Activated effector memory CD4-positive, alpha-beta T cell treated with anti-CD3 and anti-CD28 coated beads, Interleukin-2, amount 50 U/mL, for 16 hours (primary cell): ENCODE measurements at places on chromosomes 2 and 18.

DNA sequence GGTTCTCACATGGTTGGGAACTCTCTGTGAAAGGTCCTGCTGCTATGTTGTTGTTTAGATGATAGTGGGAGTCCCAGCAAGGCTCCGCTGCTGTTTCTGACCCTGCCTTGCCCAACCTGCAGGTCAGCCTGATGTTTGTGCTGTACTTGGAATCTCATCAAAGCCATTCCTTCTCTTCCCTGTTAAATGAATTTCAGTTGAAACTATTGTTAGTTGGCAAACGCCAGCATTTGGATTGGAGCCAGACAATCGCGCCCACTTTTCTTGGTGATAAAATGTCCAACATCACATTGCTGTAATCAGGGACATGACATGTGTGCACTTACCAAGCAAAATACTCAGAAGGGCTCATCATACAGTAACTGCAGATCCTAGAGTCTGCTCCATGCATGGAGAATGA lies 12.8 kb upstream of the TWSG1 start:
- no peak for DNase-seq

DNA sequence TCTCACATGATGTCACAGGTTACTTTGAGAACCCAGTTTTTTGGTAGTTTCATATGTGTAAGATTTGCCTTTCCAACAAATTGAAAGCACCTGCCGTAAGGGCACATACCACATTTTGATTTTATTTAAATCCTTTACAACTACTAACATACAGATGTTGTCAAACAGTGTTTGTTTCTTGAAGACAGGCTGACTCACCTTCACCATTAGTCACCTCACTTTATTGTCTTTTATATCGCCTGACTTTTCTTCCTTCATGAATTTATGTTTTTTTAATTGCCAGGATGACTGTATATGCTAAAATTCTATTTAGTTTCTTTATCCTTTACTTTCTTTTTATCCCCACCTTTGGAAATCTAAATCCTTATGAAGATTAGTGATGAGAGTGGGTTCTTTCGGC lies 886.7 kb downstream of the SUCLG1 start:
- DNase-seq, result no peak

- no peak for DNase-seq
These were observed 579.5 kb downstream of the MBD2 start for GRCh38 chr18:53644799-53645471.

DNA sequence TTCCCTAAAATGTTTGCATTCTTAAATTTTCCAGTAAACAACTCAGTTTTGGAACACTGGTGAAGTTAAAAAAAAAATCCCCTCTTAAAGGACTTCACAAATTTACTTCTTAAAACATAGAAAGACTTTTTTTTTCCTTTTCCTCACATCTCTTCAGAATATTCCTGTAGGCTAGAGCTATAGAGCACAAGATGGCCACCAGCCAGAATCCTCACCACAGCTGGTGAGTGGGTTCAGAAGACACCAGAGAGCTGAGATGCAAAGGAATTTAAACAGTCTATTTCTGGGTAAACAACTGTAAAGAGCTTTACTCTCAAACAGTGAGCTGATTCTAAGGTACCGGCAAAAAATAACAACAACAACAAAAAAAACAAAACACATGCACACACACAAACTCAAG lies 252.8 kb downstream of the LRP1B start:
- no peak for DNase-seq

DNA sequence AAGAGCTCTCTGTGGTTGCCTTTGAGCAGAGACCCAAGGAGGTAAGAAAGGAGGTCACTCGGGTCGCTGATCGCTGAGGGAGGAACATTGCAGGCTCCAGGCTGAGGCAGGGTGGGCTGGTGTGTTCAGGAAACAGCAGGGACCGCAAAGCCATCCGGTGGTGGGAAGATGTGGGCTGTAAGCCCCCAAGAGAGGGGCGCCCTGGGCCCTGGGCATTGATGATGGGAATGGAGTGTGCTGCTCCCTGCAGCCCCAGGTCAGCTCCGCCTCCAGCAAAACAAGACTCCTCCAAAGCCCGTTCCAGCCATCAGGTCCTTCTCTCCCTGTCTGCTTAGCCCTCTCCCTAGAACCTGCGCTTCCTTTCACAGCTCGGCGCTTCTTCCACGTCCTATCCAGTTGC lies 229.7 kb downstream of the KLHL29 start:
- no peak for DNase-seq

GRCh38 chr2:31347319-31347718 lies 67.2 kb downstream of the XDH start:
- no peak for DNase-seq

DNA sequence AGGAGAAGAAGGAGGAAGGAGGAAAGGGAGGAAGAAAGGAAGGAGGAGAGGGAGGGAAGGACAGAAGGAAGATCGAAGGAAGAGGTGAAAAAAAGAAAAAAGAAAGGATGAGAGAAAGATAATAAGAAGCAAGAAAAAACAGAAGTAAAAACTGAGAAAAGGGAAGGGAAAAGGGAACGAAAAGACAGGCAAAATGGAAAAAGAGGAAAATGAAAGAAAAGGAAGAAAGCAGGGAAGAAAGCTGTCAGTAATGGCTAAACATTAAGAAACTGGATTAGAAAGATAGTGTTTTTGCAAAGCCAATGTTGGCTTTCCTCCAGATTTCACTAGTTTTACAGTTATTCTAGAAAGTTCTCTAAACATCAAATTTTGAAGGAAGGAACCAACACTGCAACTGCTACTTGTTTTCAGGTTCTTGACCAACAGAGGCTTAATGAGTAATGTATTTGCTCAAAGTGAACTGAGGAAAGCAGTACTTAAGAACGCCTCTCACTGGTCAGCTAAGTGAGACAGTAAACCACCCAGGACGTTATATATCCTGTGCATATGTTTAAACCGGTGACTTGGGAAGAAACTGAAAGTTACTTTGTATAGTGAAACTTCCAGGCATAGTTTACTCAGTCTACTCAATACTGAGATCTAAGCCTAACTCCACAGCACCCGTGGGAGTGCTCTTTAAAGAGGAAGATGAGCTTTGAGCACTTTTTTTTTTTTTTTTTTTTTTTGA lies 286.2 kb upstream of the TRIB2 start:
- peak; percentile 69 for DNase-seq

GRCh38 chr2:201574766-201575165 lies 68.5 kb downstream of the TMEM237 start:
- DNase-seq, result no peak

- DNase-seq, result peak; percentile 10
These were observed 74.0 kb downstream of the MCFD2 start for GRCh38 chr2:46841621-46842020.

- no peak for DNase-seq
These were observed 81.0 kb downstream of the TAF4B start for GRCh38 chr18:26307161-26307773.

- DNase-seq, result peak; percentile 36
These were observed 12.8 kb downstream of the PXDN start for GRCh38 chr2:1731447-1731962.

- DNase-seq, result no peak
These were observed 86.1 kb downstream of the TRIP12 start for GRCh38 chr2:229835596-229836283.

GRCh38 chr2:211487733-211488132 lies 931.3 kb downstream of the CPS1 start:
- no peak for DNase-seq

GRCh38 chr2:230592775-230593174 lies 119.9 kb upstream of the CAB39 start:
- DNase-seq, result no peak

DNA sequence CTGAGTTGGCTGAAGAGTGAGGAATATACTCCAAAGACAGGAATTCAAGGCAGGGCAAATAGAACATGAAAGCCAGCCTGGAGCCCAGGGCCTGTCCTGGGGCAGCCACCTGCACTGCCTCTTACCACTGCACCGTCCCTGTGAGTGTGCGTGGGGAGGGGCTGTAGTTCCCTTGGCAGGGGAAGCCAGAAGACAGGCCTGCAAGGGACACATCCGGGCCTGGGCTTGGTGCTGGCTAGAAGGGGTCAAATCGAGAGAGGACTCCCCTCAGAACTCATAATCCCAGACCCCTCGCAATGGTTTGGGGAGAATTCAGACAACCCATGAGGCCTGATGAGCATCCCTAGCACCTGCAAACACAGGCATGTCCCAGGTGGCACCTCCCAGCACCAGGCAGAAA lies 87.0 kb downstream of the HDAC4 start:
- peak; percentile 46 for DNase-seq

- peak; percentile 83 for DNase-seq
These were observed 3.5 kb downstream of the CDK5R2 start for GRCh38 chr2:218962859-218963492.

- DNase-seq, result no peak
These were observed 4.6 kb downstream of the SETBP1 start for GRCh38 chr18:44685296-44685695.

GRCh38 chr2:190467575-190468083 lies 59.5 kb downstream of the MFSD6 start:
- DNase-seq, result no peak

GRCh38 chr2:226791487-226792081 lies 8.0 kb downstream of the IRS1 start:
- peak; percentile 97 for DNase-seq

DNA sequence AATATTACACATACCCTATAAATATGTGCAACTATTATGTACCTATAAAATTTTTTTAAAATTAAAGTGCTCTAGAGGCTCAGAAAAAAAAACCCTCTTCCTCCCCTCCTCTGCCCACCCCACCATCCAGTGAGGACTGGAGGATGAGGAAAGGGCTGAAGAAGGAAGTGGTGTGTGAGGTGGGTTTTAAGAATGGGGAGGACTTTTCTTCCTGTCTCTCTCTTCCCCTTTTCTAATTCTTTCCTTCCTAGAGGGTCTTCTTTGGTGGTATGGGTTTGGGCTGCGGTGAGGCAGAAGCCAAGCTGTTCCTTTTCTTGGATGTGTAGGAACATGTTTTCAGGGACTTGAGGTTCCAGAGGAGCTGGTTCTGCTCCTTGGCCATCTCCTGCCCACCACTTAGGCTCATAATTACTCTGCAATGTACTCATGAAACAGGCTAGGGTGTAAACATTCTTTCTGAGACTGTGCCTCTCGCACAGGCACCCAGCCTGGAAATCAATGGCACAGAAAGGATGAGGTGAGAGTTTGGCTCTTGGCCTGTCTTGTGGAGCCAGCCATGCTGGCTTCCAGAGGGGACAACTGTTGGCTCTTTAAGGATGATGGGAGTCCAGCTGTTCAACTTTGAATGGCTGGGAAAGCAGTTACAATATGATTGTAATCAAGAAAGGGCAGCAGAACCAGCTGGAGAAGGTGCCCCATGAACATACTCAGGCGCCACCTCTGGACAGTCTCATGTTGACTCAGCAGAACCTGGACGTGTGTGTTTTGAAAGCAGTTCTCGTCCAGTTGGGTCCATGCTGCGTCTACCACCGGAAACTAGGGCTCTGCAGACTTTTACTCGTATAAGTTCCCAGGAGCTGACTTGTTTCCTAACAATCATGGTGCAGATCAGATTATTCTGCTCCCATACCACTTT lies 38.3 kb downstream of the IL1RL2 start:
- DNase-seq, result no peak

DNA sequence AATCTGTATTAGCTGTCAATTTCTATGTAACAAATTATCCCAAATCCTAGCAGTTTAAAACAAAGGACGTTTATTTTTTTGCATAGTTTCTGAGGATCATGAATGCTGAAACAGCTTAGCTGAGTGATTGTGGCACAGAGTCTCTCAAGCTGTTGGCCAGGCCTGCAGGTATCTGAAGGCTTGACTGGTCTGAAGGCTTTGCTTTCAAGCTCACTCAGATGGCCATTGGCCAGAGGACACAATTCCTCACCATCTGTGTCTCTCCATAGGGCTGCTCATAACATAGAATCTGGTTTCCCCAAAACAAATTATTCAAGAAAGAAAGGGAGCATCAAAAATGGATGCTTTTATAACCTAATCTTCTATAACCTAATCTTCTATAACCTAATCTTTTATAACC lies 33.7 kb downstream of the UNC80 start:
- no peak for DNase-seq

GRCh38 chr2:13682540-13683272 lies 949.8 kb upstream of the LRATD1 start:
- DNase-seq, result no peak

DNA sequence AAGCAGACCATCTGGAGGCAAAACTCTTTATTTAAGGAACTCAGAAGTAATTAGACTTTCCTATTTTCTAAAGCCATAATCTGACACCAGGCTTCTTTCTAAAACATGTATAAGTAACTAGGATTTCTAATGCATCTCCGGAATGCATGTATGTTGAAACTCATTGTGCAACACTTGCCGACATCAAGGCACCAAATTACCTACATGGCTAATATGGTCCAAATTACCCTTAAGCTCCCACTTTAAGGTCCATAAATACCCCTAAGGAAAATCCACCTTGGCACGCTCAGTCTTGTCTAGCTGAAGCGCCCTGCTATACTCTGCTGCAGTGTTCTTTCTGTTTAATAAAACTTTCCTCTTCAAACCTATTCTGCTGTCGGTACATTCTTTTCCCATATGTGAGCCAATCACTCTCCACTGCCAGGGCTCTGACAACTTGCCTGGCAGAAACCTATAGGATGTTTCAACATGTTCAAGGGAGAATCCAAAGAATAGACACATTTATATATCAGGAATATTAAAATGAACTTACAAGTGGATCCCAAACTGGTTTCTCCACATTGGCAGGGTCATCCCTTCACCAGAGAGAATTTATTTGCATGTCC lies 171.9 kb downstream of the GALNT1 start:
- DNase-seq, result no peak

DNA sequence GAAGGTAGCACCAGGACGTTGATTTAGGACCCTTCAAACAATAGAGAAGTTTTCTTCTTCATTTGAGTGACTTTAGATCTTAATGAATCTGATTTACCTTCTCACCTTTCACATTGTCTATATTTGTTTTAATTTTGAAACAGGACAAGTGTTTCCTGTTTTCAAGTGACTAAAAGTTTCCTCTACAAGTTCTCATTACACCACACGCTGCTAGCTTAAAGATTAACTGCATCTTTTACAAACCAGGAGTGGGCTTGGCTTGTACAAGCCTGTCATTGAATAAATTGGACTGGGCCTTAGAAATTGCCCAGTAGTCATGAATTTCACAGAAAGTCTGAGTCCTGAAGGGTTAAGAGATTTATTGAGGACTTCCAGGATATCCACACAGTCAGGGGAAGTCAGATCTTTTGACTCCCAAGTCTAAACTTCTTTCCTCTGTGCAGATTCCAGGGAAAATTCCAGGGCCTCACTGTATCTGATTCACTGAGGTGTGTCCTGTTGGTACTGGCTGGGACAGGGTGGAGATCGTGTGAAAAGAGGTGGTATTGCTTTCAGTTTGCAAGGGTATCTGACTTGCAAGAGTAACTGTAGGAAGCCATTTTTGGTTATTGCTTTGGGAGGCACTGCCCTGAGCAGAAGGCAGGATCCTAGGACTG lies 3.4 kb downstream of the SGPP2 start:
- DNase-seq, result no peak
